CD4-positive, alpha-beta T cell treated with Interferon alpha-2 for 1 hour (primary cell): ENCODE measurements at places on chromosomes 16 and 17.
A peak's percentile ranks its signal among the peaks of the same experiment; 100 is the strongest.

DNA sequence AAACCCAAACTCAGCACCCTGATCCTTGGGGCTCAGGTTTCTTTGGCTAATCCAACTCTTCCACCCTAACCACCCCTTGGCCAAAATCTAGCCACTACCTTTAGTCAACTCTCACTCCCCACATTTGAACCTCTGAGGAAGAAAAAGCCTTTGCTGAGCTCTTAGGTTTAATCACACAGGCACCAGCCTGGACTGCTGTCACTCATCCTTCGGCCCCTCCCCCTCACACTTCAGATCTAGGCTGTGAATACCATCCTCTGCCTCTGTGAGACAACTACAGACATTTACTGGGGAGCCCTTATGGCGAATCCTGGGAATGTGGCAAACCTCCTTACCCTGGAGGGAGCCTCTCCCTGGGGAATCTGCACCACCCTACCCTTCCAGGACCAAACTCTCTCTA is 5.3 kb upstream of the RNASEK start:
- DNase-seq = no peak

DNA sequence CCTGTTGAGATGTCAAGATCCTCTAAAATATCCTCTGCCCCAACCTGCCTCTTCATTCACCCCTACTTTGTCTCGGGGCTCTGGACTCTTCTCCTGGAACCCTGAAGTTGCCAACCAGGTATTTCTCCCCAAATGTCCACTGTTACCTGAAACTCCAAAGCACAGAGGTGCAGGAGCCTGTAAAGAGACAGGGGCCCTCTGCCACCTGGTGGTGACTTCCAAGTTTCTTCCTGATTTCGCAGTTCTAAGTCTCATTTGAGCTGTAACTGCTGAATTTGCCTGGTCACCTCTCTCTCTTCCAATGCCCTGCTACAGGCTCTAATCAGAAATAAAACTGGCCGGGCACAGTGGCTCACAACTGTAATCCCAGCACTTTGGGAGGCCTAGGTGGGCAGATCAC is 77.1 kb upstream of the RCVRN start:
- DNase-seq = no peak

DNA sequence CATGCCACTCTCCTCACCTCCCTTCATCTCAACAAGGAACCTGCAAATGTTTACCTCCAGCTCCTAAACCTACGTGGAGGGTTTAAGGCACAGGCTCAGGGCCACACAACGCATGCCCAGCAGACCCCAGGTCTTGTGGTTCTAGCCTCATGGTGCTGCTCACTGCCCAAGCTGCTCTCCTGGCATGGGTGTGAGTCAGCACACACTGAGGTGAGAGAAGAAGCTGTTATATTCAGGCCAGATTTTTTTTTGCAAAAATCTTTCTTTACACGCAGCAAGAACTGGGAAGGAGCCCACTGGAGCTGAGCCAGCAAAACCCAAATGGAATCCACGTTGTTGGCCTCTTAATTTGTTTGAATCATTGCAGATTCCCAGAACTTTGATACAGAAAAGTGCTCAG is 5.5 kb upstream of the C16orf96 start:
- DNase-seq = no peak

- DNase-seq = no peak
Observed at GRCh38 chr17:48053758-48054237, 5.6 kb downstream of the NFE2L1 start.

- DNase-seq = peak; percentile 25
Observed at GRCh38 chr17:38733982-38734973, 4.1 kb downstream of the CISD3 start.

- no peak for DNase-seq
Observed at GRCh38 chr17:64788286-64789060, 126.4 kb upstream of the SMURF2 start.

GRCh38 chr17:45227926-45228762 is 6.5 kb downstream of the FMNL1 start:
- peak; percentile 30 for DNase-seq

DNA sequence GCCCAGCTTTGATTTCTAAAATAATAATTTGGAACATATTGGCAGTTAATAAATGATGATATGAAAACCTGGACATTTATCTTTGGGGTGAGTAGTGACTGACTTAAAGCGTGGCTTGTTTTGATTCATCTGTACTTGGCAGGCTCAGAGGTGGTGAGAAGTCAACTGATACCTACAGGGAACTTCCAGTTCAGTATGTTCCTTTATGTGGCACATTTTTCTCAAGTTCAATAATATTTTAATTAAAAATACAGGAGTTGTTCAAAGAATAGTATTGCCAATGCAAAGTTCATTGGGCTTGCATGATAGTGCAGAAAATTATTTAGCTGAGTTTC is 34.3 kb downstream of the SLC47A1 start:
- no peak for DNase-seq

DNA sequence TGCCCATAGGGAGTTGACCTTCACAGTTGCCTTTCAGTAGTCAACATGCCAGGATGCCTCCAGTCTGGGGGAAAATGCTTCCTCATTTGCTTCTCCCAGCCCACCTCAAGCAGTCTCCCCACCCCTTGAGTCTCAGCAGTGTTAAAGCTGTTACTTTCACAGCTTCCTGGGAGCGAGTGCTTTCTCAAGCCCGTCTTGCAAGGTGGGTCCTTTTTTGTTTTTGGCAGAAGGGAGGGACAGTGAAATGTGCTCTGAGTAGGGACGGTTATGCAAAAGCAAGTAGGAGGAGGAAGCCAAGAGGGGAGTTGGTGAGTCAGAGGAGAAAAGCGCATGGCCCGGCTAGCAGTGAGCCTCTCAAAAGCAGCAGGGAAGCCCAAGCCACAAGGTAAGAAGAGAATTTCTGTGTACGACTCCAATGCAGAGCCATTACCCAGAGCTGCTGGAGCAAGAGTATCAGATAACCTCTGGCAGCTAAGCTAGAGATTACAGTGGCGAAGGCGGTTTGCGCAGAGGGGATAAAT is at the start of gene CHST4:
CHST4 (plus strand) TSS at position 316 of the 521 bp plus-strand sequence. CDS start 10,252 bp downstream, outside the sequence.
- DNase-seq = no peak

DNA sequence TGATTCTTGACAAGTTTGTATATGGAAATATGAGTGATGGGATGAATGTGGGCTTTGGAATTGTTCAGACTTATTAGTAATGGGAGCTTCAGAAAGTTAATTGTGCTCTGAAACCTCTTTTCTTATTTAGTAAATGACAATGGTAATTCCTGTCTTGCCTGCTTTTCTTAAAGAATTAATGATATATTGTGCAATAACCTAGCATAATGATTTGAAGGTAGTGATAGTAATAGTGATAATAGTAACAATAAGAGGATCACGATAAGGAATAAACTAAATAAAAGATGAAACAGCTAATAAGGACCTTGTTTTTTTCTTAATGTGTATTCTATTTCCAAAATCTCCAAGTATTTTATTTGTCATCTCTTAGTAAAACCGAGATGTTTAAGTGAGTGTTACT is 245.0 kb upstream of the CPHXL start:
- no peak for DNase-seq

- no peak for DNase-seq
Observed at GRCh38 chr16:10880594-10881452, 3.8 kb downstream of the CIITA start.

GRCh38 chr16:79573884-79574283 is 26.7 kb downstream of the MAF start:
- DNase-seq = no peak

DNA sequence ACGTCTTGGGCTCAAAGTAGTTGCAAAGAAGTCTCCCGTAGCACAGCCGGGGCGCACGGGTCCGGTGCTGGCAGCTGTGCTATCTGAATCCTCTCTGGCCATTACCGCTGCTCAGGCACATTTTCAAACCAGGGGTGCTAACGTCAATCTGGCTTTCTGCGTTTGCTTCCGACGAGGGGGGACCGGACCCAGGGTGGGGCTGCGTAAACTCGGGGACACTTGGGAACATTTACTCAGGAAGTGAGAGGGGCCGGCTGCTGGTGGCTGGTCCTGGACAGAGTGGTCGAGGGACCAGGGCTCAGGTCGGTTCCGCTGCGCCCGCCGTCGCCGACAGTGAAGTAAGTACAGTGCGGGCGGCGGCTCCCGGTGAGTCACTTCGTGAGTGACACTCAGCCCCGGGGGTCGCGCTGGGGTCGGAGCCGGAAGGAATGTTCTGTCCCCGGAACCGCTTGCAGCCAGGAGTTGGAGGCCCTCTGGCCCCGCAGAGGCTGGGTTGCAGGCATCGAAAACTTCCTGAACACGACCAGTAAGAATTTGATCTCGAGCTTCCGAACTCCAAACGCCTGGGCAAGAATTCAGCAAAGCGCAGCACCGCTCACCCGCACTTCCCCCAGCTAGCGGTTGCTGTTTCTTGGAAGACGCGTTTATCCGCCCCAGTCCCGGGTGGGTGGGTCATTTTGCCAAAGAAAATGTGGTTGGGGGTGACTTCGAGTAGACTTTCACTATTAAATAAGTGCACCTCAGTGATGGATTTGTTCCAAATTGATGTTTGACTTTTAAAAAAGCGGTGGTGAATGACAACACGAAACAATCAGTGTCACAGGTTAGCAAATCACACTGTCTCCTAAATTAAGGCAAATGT is 1.4 kb upstream of the HS3ST3B1 start:
- peak; percentile 32 for DNase-seq

DNA sequence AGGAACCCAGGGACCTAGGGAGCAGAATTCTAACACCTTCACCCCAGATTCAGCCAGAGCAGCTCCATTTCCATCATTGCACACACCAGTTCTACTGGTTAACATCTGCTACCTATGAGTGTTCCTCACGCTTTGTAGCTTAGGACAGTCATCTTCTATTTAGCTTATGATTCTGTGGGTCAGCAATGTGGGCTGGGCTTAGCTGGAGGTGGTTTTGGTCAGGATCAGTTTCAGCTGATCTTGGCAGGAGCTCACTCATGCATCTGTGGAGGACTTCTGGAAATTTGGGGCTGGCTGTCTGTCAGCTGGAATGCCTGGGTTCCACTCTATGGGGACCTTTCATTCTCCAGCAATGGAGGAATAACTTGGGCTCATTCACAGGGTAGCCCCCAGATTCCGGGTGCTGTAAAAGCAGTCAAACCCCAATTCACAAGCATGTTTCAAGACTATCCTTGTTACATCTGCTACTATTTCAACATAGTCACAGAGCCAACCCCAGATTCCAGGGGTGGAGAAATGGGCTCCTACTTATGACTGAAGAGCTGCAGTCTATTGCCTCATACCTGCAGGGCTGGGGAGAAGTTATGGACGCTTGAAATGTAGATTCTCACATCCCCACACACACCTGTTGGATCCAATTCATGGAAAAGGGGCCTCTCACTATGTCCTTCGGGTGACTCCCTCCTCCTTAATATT is 3.4 kb upstream of the HP start:
- DNase-seq = no peak

- no peak for DNase-seq
Observed at GRCh38 chr17:79977161-79977631, 58.5 kb downstream of the TBC1D16 start.

DNA sequence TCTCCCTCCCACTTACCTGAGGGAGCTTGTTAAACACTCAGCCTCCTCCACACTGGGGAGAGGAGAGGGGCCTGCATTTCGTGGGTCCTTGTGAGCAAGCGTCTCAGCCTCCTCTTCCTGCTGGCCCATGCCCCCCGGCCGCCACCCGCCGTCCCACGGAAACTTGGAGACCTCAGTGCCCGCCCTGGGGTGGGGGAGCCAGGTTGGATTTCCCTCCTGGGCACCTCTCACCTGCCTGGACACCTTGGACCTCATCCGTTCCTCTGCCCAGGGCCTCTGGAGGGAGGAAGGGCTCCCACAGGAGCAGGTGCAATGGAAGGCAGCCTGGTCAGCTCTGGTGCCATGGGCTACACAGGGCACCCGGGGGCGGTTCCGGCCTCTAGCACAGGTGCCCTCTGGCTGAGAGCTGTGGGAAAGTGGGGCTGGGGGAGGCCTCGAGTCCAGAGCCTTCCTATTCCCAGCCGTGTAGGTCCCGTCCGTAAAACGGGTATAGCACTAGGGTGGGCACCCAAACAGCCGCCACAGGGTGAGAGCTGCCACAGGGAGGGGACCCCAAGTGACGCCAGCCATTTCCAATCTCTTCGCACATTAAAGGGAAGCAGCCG is 11.0 kb downstream of the GSE1 start:
- DNase-seq = no peak

DNA sequence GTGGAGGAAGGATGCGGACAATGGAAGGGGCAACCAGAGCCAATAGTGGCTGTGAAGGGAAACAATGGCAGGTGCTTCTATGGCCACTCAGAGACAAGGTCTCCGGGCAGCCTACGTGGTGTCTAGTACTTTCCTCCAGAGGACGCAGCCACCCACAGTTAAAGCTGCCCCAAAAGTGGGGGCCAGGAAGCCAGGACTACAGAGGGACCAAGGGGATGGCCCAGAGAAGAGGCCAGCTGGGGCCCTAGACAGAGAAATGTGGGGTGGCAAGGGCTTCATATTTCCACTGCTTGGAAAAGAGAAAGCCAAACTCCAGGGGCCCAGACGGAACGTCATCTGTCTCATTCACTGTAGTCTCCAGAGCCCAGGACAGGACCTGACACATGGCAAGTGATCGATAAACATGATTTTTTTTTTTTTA is 837 bp upstream of the PER1 start:
- DNase-seq = no peak

DNA sequence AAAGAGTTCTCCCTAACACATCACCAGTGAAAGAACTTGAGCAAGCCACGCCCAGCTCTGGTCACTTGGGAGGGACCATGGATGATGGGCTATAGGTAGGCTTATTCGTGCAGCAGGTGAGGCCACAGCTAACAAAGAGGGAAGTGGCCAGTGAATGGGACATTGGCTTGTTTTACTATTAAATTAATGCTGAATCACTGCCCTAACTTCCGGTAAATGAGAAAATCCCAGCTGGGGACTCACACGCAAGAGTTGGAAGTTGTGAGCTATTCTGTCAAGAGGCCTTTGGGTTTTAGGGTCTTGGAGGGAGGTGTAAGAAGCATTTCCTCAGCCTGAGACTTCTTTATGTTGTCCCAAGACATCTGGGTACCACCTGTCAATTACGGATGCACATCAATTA is 315.3 kb downstream of the XYLT1 start:
- no peak for DNase-seq

DNA sequence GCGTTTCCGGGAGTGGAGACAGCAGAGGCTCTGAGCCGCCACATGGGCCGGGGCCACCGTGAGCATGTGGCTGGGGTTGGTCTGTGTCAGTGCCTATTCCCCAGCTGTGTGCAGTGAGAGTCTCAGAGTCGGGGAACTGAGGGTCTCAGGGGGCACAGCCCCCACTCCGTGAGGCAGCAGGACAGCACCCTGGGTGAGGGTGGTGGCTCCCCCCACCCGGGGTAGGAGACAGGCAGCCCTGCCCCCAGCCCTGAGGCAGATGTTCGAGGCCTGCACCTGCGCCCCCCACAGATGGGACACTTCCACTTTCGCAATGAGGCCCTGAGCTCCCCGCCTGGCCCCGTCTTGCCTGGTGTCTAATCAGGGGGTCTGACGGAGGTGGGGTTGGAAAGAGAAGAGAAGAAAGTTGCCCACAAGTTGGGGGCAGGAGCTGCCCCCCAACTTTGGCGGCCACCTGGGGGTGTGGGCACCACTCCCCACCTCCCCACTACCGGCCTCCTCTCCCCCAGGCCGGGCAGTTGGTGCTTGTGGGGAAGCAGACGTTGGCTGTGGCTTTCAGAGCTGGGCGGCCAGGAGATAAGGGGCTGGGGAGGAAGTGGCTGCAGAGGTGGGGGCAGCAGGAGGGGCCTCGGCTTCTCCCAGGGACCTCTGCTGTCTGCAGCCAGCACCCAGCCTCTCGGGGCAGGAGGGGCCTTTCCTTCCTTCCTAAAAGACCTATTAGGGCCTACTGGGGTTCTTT is 1.8 kb upstream of the CBFA2T3 start:
- peak; percentile 48 for DNase-seq
